ENCODE measurements at places on chromosomes 7 and 10.
A peak's percentile ranks its signal among the peaks of the same experiment; 100 is the strongest.

GRCh38 chr7:106462365-106462859 is 177.6 kb upstream of the NAMPT start:
- no peak for DNase-seq

GRCh38 chr10:69057261-69057950 is 30.5 kb upstream of the SRGN start:
- DNase-seq: no peak

- DNase-seq: no peak
Observed at GRCh38 chr7:130065500-130066152, 4.7 kb upstream of the KLHDC10 start.

GRCh38 chr10:77820349-77820748 is 106.2 kb downstream of the DLG5 start:
- DNase-seq: no peak

GRCh38 chr10:128973221-128973620 is 493.8 kb upstream of the MGMT start:
- DNase-seq: no peak

DNA sequence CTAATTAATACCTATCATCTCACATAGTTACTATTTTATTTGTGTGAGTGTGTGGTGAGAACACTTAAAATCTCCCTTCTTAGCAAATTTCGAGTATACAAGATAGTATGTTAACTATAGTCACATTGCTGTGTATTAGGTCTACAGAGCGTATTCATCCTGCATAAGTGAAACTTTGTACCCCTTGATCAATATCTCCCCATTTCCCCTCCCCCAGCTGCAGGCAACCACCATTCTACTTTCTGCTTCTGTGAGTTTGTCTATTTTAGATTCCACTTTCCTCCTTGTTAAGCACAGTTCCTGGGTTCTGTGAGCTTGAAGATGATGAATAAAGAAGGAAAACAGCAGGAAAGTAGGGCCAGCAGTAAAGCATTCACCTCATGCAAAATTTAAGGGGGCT is 42.4 kb downstream of the MRPS33 start:
- DNase-seq: no peak

- no peak for DNase-seq
Observed at GRCh38 chr10:52030975-52031374, 283.1 kb upstream of the DKK1 start.

DNA sequence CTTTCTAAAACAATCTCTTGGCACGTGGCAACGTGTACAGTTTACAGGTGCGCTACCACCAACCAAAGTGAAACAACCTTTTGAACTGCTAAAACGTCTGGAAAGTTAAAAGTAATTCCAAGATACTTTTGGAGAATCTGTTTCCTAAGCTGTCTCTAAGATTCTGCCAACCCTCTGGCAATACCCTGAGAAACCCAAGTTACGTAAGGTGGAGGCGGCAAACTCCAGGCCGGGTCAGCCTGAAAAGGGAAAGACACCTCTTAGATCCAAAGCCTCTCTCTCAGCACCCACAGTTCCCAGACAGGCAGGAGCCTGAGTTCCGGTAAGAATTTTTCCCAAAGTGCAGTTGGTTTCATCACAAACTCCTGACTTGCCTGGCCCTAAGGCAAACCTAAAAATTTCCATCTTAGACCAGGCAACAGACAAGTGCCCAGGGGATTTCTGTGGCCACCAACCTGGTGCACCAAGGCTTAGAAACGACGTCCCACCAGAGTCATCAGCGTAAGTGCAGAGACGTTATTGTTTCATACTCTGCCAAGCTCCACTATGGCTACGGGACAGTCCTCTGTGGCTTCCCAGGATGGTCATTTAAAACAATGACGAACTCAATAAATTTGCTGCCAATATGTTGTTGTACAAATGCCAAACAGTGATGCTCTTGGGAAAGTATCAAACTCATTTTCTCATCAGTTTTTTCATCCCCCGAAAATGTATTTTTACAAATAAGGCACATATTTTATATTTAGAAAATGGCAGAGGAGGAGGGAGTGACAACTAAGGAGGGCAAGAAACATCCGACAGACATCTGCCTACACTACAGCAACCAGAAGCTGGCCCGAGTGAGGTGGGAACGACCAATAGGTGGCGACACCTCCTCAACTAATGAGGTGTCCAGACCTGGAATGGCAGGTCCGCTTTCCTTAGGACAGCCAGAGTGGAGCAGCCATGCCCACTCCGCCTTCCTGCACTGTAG is 205.8 kb upstream of the FRMD4A start:
- no peak for DNase-seq

- DNase-seq: peak; percentile 14
Observed at GRCh38 chr10:14736600-14737081, 38.1 kb downstream of the FAM107B start.

DNA sequence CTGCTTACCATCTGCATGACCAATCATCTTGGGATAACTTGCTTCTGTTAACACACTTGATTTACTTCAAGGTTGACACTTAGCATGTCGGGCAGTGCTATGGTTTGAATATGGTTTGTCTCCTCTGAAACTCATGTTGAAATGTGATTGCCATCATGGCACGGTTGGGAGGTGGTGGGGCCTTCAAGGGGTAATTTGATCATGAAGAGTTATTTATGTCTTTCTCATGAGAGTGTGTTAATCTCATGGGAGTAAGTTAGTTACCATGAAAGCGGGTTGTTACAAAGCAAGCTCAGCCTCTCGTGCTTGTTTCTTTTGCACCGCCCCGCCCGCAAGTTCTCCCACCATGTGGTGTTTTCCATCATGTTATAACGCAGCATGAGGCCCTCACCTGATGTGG is 163.6 kb downstream of the DOCK4 start:
- no peak for DNase-seq

GRCh38 chr10:11449761-11450160 is 161.7 kb downstream of the USP6NL start:
- DNase-seq: no peak

DNA sequence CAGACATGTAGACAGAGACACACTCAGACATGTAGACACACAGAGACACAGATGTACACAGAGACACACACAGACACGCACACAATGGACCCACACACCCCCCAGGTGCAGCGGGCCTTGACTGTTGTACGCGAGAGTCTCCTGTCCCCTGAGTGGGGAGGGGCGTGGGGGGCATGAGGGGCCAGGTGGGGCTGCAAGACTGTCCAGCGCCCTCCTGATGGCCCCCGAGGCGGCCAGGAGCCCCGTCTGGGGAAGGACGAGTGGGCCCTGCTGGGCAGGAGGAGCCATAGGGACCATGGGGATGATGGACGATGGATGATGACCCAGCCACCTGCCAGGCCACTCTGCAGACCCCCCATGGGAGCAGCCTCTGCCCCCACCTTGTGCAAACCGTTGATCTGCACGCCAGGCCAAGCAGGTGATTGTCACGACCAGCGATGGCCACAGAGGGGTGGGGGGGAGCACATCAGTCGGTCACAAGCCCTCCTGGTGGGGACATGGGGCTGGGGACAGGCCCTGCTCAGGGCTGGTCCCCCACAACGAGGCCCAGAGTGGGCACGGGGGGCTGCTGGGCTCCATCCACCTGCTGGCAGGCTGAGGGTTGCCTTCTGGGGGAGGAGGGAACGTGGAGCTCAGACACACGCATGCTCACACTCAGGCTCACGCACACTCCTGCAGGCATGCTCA is 11.6 kb downstream of the VENTX start:
- DNase-seq: no peak

DNA sequence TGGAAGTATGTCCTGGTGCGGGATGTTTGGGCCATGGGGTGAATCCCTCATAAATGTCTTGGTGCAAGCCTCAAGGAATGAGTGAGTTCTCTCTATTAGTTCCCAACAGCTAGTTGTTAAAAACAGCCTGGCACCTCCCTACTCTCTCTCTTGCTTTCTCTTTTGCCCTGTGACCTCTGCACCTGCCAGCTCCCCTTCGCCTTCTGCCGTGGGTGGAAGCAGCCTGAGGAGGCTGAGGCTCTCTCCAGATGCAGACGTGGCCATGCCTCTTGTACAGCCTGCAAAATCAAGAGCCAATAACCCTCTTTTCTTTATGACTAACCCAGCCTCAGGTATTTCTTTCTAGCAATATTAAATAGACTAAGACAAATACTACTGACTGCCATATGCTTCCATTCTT is 210.3 kb downstream of the POM121L12 start:
- no peak for DNase-seq

GRCh38 chr7:154792436-154793055 is 210.4 kb downstream of the PAXIP1 start:
- DNase-seq: no peak
